ENCODE measurements at places on chromosomes 1 and 21. TPM values are rescaled to one million over a fixed set of nuclear protein-coding genes. Genes with fewer than 3 reads are reported as not detected.

Gene LMNA
- 515 TPM for total RNA-seq

Gene SPRR2A
- total RNA-seq, result not detected

Gene CGN
- total RNA-seq, result under 0.01 TPM

Gene SLC1A7
- 0.58 TPM for total RNA-seq

Gene S100A14
- 0.19 TPM for total RNA-seq

Gene HES2
- total RNA-seq, result 0.77 TPM

Gene ALDH4A1
- total RNA-seq, result 12.5 TPM

Gene TLCD4
- 0.85 TPM for total RNA-seq

Gene MDM4
- total RNA-seq, result 22.3 TPM

Gene MROH9
- total RNA-seq, result 0.85 TPM

Gene EYA3
- 11.3 TPM for total RNA-seq

Gene IL22RA1
- total RNA-seq, result not detected

Gene PTPN7
- total RNA-seq, result not detected

Gene PRRX1
- 101 TPM for total RNA-seq

Gene KIF26B
- 9.3 TPM for total RNA-seq

Gene TOR1AIP2
- total RNA-seq, result 113 TPM

Gene S100A3
- total RNA-seq, result 2.8 TPM

Gene RAB42
- total RNA-seq, result 0.58 TPM

Gene SLC44A5
- 0.38 TPM for total RNA-seq

Gene SNX7
- 46.8 TPM for total RNA-seq

Gene SPATA45
- total RNA-seq, result 1.1 TPM

Gene MFN2
- total RNA-seq, result 92.6 TPM

Gene MCOLN2
- total RNA-seq, result 2.8 TPM

Gene ZFP69
- 2.8 TPM for total RNA-seq

Gene CFAP107
- not detected for total RNA-seq

Gene HAO2
- total RNA-seq, result not detected

Gene SPATA21
- not detected for total RNA-seq

Gene S100A5
- not detected for total RNA-seq

Gene PODN
- 5.6 TPM for total RNA-seq

Gene KCNE2
- total RNA-seq, result not detected

Gene GBP4
- 2.3 TPM for total RNA-seq

Gene LYPD8
- not detected for total RNA-seq

Gene FCRL1
- total RNA-seq, result not detected

Gene HHIPL2
- total RNA-seq, result not detected

Gene APOBEC4
- not detected for total RNA-seq

Gene SERTAD4
- 12.1 TPM for total RNA-seq

Gene MYOG
- total RNA-seq, result not detected

Gene CSTB
- total RNA-seq, result 5.4 TPM

Gene LCE3D
- not detected for total RNA-seq

Gene BCAR3
- 35.1 TPM for total RNA-seq

Gene FCGR3B
- not detected for total RNA-seq

Gene KRTAP12-2
- total RNA-seq, result not detected

Gene AADACL3
- not detected for total RNA-seq

Gene ADGRL4
- 35.0 TPM for total RNA-seq

Gene GJA4
- total RNA-seq, result 0.58 TPM

Data from regular cardiac myocyte (primary cell).